NCI-H1436 treated with DMSO at 0.1 percent for 48 hours (cell line): ENCODE measurements at places on chromosomes 1 and 21.

GRCh38 chr1:234564035-234565029, 45.6 kb downstream of the IRF2BP2 start:
- DNase-seq = no peak

DNA sequence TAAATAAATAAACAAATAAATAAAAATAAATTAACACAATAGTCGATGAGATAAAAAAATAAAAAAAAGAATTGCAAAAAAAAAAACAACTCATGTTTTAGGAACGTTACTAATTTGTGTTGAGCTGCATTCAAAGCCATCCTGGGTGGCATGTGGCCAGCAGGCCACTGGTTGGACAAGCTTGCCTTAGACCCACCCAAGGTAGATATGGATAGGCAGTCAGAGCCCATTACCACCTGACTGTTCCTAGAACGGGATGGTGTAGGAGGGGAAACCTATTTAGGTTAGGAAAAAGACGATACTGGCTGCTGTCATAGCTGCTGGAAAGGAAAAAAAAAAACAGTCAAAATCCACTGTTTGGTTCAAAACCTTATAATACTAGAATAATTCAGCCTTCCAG, 40.8 kb downstream of the HTR6 start:
- no peak for DNase-seq

- no peak for DNase-seq
These were observed 23.0 kb upstream of the CAMK1G start for GRCh38 chr1:209560529-209560928.

GRCh38 chr1:42748461-42749410, 8.7 kb upstream of the CLDN19 start:
- no peak for DNase-seq

DNA sequence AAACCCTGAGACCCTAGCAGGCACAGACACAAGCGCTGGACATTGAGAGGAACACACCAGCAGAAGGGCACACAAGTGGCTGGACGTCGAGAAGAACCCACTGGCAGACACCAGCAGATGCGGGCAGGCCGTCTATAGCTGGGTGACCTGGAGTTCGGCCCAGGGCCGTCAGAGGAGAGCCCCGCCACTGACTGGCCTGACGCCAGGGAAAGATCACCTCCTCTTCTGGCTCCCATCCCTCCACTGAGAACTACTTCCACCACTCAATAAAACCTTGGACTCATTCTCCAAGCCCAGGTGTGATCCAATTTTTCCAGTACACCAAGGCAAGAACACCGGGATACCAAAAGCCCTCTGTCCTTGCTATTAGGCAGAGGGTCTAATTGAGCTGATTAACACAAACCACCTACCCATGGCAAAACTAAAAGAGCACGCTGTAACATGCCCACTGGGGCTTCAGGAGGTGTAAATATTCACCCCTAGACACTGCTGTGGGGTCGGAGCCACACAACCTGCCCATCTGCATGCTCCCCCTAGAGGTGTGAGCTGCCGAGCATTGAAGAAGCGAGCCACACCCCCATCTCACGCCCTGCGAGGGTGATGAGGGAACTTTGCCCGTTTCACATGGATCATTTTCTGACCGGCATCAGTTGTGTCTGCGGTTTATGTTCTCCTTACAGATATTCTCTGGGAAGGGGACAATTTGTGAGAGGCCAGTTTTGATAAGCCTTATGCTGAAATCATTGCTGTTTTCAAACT, 104.8 kb downstream of the HLX start:
- no peak for DNase-seq

GRCh38 chr1:43542527-43543458, 12.1 kb downstream of the PTPRF start:
- DNase-seq = no peak

GRCh38 chr1:157135646-157136045, 2.5 kb downstream of the ETV3 start:
- no peak for DNase-seq

DNA sequence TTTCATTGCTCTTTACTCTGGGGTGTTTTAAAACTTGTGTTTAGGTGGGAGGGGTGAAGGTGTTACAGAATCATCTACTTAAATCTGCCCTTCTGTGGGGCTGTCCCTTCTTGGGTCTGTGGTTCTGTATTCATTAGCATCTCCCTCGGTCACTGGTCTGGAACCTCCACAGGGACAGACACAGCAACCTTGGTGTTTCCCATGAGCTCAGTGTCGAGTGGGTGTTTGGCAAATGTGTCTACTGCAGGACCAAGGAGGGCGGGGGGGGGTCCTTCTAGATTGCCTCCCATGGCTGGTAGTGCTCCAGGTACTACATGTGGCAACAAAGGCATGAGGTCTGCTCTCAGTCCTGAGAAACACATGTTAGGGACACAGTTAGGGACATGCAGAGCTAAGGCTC, 273.4 kb downstream of the PCP4 start:
- DNase-seq = no peak

- DNase-seq = peak; percentile 24
These were observed 40.5 kb downstream of the UBE2G2 start for GRCh38 chr21:44761011-44761729.
